ENCODE measurements at places on chromosomes 2 and 18.

DNA sequence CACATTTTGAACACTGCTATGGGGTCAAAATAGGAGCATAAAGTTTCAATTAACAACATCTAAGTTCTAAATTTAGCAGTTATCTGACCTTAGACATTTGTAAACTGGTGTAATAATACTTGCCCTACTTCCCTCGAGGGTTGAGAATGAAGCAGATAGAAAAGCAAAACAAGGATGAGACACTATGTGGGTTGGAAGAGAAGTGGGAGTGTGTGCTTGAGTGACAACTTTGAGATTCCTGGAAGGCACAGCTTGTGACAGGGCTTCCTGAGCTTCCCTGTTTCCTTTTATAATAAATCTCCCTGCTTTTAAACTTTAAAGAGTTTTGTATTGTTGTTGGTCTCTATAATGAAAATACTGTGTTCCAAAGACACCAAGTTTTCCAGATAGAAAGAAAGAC lies 128.6 kb upstream of the CHST9 start:
- no peak for DNase-seq

DNA sequence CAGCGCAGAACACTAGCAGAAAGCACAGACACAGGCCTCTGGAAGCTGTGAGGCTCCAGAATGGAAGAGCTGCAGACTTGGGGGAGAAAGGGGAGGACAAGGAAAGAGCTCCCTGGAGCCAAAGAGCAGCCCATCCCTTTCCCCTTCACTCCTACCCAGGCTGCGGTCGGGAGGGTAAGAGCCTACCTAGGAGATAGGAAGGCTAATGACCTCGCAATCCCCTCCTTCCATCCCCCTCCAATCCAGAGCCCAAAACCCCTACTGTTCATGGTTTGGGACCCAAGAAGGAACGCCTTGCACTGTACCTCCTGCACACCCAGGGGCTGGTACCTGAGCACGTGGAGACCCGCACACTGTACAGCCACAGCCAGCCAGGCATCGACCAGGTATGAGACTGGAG lies 39.8 kb downstream of the LMAN2L start:
- no peak for DNase-seq

DNA sequence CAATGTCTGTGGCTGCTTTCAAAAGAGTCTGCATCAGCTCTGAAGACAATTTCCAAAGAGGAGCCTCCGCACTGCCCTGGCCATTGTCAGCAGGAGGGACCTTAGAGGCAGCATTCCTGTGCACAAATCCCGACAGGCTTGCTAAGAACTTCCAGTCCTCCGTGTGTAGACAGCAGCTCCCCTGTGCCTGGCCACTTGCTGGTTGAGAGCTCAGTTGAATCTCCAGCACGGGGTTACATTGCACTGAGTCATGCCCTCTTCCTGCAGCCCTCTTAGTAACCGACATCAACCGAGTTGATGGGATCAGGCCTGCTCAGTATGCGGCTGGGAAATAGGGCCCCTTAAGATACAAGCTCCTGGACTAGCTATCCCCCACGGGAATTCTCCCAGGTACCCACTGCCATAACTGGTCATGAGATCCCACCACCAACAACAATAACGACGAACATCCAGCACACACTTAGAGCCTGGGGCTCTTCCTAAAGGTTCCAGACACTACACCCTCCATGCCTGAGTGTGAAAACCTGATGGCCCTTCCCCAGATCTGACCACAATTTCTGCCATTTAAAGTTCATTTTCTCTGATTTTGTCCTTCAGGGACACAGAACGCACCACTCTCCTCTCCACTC lies 12.0 kb downstream of the ATP6V1B1 start:
- peak; percentile 53 for DNase-seq

GRCh38 chr18:23266717-23267446 lies 131.6 kb downstream of the CABLES1 start:
- no peak for DNase-seq

GRCh38 chr2:140529706-140530105 lies 1601.1 kb downstream of the LRP1B start:
- DNase-seq: no peak

DNA sequence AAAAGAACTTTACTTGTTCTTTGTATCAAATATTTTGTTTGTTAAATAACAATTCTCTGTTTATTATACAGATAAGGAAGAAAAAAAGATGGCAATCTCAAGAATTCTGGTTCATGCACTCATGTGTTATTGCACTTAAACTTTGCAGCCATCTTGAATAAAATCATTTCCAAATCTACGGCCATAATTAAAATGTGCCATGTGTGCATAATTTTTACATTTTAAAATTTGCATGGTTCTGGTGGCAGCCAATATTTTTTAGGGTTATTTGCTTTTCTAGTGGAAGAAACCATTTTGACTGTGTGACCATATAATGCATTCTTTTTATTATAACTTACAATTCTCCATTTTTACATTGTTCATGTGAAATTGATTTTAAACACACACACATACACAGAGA lies 1518.1 kb upstream of the ZEB2 start:
- no peak for DNase-seq

GRCh38 chr18:3869848-3870247 lies 419.9 kb downstream of the TGIF1 start:
- DNase-seq: no peak

GRCh38 chr2:21415234-21415633 lies 291.5 kb downstream of the TDRD15 start:
- no peak for DNase-seq

DNA sequence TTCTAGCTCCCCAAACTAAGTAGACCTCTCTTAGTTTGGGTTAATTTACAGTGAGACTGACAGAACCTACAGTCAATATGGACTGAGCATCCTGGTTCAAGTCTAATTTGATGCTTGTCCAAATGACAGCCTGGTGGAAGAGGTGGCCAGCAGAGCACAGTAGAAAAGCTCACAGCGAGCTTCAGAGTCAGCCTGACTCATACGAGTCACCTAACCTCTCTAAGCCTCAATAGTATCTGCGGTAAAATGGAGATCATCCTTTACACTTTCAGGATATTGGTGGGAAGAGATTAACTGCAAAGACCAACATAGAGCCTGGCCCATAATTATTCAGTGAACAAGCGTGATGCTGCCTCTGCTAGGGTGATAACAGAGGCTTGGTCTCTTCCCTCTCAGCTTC lies 54.5 kb downstream of the DOCK10 start:
- DNase-seq: no peak

- no peak for DNase-seq
Measured at GRCh38 chr2:19900931-19901441, 797 bp downstream of the TTC32 start.

DNA sequence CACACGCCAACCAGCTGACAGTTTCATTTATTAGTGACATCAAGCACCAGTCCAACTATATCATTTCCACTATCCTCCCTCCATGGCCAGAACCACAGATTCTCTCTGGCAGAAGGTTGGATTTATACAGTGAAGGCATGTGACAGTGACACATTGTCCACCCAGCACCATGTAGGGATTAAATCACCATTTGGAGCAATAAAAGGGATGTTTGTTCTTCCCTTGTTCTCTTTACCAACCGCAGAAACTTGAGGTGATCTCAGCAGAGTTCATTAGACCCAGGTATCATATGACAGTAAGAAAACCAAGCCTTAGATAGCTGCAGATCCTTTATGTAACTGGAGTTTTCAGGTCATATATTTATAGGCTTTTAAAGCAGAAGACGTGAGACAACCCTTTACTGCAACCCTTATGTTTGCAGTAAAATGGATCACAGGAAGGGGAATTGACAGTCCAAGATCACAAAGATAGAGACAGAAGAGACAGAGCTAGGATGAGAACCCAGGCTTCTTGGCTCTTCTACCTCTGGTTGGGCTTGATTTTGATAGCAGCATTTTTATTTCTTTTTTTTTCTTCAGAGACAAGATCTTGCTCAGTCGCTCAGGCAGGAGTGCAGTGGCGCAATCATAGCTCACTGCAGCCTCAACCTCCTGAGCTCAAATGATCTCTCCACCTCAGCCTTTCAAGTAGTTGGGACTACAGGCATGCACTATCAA lies 80.1 kb downstream of the XDH start:
- DNase-seq: no peak

- no peak for DNase-seq
Measured at GRCh38 chr2:226366920-226367319, 432.7 kb downstream of the IRS1 start.

GRCh38 chr2:218648787-218649100 lies 10.7 kb downstream of the ZNF142 start:
- DNase-seq: no peak

DNA sequence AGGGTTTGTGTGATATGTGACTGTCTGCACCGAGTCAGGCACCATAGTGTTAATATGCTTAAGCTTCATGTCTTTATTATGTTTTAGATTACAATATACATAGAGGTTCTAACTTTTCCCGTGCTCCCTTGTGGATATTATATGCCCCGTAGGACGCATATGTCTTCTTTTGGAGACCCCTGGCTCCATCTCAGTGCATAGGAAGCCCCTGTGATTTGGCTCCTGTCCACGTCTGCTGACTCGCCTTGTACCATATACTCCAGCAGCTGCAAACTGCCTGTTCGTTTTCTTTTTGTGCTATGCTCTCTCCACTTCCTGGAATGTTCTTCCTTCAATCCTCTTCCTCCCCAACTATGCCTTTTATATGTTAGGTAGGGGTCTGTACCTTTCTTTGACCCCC lies 110.9 kb downstream of the PTRHD1 start:
- DNase-seq: no peak

DNA sequence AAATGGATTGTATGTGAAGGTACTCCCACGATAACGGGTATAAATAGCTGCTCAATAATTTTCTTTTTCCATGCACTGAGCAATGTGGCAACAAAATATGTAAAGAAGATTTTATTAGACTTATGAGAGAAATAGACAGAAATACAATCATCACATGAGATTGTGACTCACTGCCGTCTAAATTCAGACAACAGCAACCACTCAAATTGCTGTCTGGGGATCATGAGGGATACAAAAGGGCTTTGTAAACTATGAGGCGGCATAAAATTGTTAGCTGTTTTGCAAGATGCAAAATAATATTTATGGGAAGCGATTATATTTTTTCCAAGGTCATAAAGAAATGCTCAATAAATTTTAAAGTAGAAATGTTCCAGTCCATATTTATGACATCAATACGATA lies 259.1 kb upstream of the AGAP1 start:
- no peak for DNase-seq

DNA sequence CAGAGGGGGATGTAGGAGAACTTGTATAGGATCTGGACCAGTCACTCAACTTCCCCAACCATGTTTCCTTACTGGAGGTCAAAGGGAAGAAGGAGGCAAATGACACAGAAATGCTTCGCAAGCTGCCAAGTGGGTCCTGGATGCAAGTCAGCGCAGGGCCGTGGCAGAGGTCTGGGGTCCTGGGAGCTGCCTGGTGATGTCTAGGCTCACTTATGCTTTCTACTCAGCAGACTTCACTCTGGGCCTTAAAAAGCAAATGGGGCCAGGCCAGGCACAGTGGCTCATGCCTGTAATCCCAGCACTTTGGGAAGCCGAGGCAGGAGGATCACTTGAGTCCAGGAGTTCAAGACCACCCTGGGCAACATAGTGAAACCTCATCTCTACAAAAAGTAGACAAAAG lies 19.9 kb downstream of the HS1BP3 start:
- no peak for DNase-seq

DNA sequence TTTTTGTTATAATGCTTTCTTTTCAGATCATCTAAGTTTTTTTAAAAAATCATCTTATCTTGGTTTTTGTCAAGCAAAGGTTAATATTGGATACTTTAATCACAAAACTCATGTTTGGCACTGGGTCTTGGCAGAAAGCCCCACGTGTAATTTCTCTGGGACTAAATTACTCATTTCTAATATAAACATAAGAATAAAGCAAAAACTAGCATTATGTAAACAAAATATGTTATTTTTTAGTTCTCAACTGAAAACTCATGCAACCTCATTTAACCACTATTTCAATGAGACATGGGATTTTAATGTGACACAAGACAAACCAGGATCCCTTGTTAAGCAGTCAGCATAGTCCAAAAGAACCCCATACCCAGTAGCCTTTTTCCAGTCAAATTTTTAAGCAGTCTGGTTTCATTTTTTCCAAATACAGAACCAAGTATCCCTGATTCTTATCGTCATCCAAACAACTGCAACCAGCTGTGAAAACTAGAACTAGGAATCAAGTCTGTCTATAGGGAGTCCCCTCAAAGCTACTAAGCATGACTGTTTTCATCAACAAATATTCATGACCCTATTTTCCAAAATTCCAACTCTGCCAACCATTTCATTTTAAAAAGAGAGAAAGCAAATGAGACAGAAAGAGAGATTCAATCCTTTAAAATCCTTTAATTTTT lies 27.1 kb downstream of the PID1 start:
- DNase-seq: no peak

- no peak for DNase-seq
Measured at GRCh38 chr2:233108611-233109490, 48.7 kb downstream of the INPP5D start.

- no peak for DNase-seq
Measured at GRCh38 chr2:8549273-8549922, 132.5 kb upstream of the ID2 start.

GRCh38 chr18:56451188-56451587 lies 187.2 kb downstream of the TXNL1 start:
- no peak for DNase-seq

GRCh38 chr18:78719821-78720220 lies 259.8 kb upstream of the SALL3 start:
- no peak for DNase-seq

DNA sequence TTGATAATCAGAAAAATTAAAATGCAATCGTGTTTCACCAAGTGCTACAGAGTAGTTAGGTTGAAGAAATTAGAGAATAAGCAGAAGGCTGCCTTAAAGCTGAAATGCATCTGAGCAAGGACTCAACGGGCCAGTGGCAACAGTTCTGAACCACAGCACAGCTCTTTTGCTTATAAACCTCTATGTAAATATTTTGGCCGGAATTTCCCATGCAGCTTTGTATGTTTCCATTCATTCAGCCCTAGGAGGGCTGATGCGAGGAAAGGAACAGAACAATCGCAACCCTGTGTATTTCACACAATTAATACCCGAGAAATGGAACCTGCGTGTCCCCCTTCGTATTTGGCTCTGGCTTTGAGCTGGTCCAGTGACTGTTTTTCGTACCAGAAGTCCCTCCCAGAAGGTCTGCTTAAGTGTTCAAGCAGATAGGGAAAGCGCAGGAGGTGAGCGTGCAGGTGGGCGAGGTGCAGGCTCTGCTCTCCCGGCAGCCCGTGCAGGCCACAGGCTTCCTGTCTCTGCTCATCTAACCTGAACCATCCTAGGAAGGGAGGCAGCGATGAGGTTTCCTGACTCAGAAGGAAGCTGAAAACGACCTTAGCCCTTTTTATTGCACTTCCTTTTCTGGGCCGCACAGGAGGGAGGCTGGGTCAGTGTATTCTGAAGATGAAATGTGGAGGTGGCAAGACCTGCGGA lies 67.3 kb downstream of the ASB1 start:
- no peak for DNase-seq

- DNase-seq: no peak
Measured at GRCh38 chr2:67984600-67984999, 78.2 kb downstream of the C1D start.

- DNase-seq: no peak
Measured at GRCh38 chr2:7648221-7648795, 731.1 kb downstream of the RNF144A start.

GRCh38 chr2:218431878-218432277 lies 13.0 kb downstream of the VIL1 start:
- DNase-seq: no peak
